GM04503 (cell line): ENCODE measurements at places on chromosomes 11 and 22.

DNA sequence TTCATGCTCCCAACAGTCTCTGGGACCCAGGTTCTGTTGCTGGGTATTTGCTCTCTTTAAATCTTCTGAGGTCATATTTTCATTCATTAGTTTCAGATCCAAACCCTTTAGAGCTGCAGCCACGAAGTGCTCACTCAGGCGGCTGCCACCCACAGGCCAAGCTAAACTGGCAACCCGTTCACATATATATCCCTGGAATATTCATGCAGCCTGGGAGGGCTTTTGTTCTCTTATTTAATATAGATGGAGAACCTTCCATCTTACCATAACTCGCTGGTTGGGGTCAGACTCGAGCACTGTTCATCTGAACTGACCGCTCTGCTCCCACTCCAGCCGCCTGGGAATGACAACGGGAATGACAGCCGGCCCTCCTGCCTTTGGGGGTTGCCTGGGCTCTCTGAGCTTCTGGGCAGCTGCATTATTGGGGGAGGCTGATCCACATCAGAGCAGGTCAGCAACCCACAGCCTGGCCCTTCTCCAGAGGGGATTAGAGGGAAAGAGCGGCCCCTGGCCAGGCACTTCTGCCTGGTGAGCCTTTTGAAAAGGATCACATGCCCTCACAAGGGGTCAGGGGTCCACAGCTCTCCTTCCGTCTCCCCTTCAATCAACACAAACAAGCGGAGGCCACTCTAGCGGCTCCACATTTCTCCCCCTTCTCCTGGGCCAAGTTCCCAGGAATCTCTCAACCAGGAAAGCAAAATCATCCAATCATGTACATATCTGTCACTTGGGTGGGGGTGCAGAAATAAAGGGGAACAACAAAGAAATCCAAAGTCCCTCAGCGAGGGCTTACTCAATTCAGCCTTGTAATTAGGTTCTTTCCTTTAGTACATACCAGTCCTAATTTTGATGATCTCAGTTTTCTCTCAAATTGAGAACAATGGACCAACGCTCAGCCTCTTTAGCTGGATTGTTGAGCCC, 11.8 kb downstream of the TMEM184B start:
- no peak for DNase-seq

- DNase-seq = no peak
Observed at GRCh38 chr11:44854086-44854485, 96.6 kb downstream of the TP53I11 start.

DNA sequence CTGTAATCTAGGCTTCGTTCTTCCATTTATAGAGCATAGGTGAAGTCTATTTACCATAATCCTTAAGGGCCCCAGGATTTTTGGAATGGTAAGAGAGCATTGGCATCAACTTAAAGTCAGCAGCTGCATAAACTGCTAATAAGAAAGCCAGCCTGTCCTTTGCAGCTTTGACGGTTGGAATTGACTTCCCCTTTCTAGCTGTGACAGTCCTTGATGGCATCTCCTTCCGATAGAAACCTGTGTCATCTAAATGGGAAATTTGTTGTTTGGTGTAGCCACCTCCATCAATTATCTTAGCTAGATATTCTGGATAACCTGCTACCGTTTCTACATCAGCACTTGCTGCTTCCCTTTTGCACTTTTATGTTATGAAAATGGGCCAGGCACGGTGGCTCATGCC, 58.0 kb upstream of the GLYATL1B start:
- no peak for DNase-seq

DNA sequence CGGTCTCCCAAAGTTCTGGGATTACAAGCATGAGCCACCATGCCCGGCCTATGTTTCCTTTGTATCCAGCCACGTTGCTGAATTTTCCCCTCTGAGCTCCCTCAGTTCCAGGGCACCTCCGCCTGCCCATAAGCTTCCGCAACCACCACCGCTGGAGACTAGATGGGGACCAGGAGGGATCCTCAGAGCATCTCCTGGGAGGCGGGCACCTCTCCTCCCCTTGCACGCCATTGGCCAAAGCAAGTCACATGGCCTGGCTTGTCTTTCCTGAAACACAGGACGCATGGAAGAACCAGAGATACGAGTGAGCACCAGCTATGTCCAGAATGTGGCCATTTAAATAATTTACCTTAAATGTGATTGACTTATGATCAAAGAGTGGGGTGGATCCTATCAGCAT, 388.3 kb downstream of the BRD1 start:
- DNase-seq = no peak

- DNase-seq = no peak
Observed at GRCh38 chr22:22166941-22167713, 77.5 kb upstream of the VPREB1 start.

DNA sequence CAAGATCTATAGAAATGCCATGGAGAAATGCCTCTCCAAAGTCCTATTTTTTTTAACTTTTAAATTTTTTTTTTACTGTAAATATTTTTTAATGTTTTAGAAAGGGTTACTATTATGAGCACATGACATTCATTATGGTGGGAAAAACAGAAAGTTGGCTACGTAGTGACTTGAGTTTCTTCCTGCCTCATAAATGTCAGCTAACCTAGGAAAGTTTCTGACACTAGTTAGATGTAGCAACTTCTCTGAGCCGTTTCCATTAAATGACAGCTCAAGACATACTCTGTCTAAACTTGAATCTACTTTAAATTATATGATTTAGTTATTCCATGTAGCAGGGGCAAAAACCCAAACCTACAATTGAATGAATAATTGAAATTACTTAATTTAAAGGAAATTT, 18.4 kb upstream of the CTSC start:
- DNase-seq = no peak

GRCh38 chr11:25535467-25536272, 796.3 kb upstream of the ANO3 start:
- DNase-seq = no peak

- DNase-seq = no peak
Observed at GRCh38 chr11:67279589-67280340, 9.3 kb upstream of the ANKRD13D start.

- DNase-seq = no peak
Observed at GRCh38 chr11:75402002-75402773, 2.9 kb downstream of the RPS3 start.

DNA sequence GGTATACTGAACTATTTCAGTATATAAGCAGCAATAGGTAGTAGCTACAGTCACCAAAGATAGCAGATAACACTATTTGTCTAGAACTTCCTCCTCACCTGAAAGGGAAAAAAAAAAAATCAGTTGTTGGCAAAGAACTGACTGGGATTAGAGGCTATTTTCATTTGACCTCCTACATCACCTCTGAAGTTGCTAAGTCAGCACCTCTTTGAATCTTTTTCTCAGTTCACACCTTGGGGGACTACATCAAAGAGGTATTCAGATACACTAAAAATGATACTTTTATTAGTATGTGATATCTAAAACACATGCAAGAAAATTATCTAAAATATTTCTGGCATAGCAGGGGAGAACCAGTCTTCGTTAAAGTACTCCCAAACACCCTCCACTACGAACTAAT, 16.2 kb downstream of the MSANTD2 start:
- no peak for DNase-seq

- no peak for DNase-seq
Observed at GRCh38 chr11:56886455-56886854, 102.3 kb upstream of the OR5AK2 start.

- DNase-seq = no peak
Observed at GRCh38 chr22:46233231-46233630, 16.9 kb downstream of the CDPF1 start.

DNA sequence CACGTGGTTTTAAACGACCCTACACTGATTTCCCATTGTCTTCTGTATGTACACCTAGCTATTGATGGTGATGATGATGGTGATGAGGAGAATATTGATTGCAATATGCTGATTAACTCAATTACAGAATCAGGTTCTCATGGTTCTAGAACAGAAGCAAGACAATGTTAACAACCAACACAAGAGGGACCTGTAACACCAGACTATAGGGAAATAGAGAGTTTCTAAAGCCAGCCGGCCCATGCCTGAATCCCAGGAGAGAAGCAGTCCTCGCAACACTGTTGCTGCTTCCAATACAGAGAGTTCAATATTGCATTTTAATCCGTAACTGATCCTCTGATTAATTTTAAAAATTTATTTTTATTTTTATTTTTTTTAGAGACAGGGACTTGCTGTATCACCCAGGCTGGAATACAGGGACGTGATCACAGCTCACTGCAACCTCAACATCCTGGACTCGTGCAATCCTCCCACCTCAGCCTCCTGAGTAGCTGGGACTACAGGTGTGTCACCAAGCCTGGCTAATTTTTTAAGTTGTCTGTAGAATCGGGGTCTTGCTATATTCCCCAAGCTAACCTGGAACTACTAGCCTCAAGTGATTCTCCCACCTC, 22.2 kb upstream of the UBASH3B start:
- no peak for DNase-seq

DNA sequence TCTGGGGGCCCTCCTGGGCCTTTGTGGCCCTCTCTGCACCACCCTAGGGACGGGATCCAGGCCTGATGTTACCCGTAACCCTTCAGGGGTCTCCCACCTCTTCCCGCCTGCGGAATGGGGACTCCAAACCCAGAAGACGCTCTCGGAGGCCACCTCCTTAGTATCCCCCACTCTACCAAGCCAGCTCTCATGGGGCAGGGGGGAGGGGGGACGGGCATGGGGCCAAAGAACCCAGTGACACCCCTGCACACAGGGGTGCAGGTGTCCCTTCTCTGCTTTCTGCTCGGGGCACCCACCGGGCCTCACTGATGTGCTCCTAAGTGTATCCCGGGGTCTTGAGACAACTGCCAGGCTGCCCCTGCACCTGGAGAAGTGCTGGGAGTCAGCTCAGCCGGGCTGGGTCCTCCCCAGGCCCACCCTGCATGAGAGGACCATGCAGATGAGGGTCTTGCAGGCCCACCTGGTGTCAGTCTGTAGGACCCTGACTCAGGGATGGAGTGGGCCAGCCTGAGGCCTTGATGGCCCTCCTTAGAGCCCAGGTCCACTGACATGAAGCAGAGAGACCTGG, 176.9 kb downstream of the IGLL1 start:
- no peak for DNase-seq

- no peak for DNase-seq
Observed at GRCh38 chr11:130765951-130766649, 150.2 kb downstream of the SNX19 start.

GRCh38 chr11:67649634-67650510, 658 bp downstream of the ACY3 start:
- no peak for DNase-seq

DNA sequence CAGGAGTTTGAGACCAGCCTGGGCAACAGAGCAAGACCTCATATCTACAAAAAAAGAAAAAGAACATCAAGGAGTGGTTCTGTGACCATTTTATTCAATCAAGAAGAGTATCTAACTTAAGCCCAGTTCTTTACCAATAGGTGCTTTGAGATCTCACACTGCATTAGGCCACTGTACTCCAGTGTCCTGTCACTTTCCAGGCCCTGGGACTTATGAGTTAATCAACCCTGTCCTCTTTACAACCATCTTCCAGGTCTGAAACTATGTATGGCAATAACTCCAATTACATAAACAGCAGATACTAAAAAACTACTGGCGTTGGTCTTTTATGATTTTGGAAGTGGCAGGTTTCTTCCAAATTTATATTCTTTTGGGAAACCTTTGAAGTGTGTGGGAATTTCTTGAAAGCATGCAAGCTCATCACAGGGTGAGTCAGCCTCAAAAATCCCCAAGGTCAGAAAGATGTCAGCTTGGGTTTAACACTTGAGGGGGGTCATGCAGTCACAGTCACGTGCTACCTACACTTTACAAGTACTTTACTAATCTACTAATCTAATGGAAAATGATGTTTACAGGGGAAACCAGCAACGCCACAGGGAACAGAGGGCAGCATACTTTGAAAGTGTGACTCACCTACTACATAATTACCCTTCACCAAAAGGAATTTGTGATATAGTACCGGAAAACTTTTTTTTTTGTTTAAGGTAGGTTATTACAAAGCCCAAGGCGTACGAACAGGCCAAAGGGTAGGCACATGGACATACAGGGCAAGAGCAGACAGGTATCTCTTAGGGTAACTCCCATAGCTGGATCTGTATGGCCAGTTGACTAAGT, 15.6 kb downstream of the PISD start:
- DNase-seq = peak; percentile 96

- DNase-seq = no peak
Observed at GRCh38 chr22:19143967-19144400, 467 bp downstream of the ESS2 start.

- no peak for DNase-seq
Observed at GRCh38 chr11:43756575-43756974, 76.0 kb downstream of the HSD17B12 start.

GRCh38 chr11:774873-775592, 2.3 kb downstream of the GATD1 start:
- no peak for DNase-seq

DNA sequence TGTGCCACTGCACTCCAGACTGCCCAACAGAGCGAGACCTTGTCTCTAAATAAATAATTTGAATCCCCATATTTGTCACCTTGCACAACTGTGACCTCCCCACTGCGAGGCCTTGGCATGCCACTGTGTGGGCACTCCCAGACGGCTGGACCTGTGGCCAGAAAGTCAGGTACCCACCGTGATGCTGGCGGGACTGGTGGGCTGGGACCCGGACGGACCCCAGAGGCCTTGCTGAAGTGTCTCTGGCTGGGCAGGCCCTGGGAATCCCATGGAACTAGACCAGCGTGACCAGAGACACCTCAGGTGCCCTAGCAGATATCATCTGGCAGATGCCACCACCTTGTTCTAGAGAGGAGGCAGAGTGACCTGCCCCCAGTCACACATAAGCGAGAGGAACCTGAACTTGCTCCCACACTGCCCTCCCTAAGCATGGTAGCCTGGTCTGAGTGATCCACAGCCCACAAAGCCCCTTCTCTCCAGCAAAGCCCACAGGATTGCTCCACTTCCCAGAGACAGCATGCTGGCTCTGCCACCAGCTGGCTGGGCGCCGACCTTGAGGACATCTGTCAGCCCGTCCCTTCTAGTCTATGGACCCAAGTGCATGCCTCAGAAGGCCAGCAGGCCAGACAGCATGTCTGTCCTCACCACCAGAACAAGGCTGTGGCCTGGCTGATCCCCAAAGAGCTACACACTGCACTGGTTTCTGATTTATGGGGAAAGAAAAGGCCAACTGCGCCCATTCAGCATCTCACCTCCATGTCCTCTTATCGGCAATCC, 9.5 kb downstream of the MACROD1 start:
- no peak for DNase-seq

- DNase-seq = no peak
Observed at GRCh38 chr11:69476509-69476961, 4.9 kb upstream of the LINC01488 start.

DNA sequence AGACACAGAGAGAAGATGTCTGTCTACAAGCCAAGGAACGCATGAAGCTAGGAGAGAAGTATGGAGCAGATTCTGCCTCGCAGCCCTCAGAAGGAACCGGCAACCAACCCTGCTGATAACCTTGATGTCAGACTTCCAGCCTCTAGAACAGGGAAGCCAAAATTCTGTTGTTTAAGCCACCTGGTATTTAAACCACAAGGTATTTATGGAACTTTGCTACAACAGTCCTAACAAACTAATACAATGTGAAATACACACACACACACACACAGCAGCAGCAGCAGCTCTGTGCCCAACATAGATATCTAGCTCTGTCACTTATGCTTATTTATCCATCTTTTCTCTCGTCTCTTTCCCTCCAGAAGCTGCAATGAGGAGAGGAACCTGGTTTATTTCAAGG, 400.0 kb downstream of the ETS1 start:
- DNase-seq = no peak

- no peak for DNase-seq
Observed at GRCh38 chr11:93169950-93170561, 27.7 kb downstream of the SLC36A4 start.
